ENCODE measurements at places on chromosomes 5 and 9.
A peak's percentile ranks its signal among the peaks of the same experiment; 100 is the strongest.

- no peak for DNase-seq
Observed at GRCh38 chr9:75429531-75430475, 341.5 kb downstream of the OSTF1 start.

- DNase-seq, result no peak
Observed at GRCh38 chr5:161077496-161077895, 225.5 kb upstream of the ATP10B start.

GRCh38 chr9:88308831-88309560 lies 79.2 kb upstream of the SPIN1 start:
- DNase-seq, result no peak

DNA sequence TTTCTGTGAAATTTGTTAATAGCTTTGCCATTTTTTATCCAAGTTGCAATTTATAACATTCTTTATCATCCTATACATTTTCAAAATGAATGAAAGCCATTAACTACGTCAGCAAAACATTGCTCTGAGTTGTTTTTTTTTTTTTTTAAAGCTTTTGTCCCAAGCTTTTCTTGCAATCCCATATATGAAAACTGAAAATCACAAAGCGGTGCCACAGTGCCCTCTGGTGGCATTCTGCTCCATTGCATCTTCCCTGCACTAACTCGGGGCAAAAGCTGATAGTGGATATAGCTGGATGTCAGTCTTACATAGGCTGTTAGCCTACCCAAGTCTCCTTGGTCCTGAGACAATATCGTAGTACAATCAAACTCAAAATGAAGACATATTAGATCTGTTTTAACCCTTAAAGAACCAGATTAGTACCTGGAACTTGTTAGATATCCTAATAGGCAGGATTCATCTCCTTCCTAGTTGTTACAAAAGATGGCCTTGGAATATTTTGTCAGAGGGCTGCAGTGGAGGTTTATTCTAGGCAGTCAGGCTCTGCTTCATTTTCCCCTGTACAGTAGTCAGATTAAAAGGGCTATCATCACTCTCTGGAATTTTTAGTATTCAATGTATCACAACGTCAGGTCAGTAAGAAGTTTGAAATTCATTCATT lies 669.9 kb downstream of the PTPRD start:
- DNase-seq, result peak; percentile 76

GRCh38 chr5:44312374-44312773 lies 76.8 kb downstream of the FGF10 start:
- no peak for DNase-seq

GRCh38 chr9:82206490-82206889 lies 217.9 kb downstream of the SPATA31D1 start:
- no peak for DNase-seq

- no peak for DNase-seq
Observed at GRCh38 chr5:15510092-15510491, 10.1 kb downstream of the FBXL7 start.

DNA sequence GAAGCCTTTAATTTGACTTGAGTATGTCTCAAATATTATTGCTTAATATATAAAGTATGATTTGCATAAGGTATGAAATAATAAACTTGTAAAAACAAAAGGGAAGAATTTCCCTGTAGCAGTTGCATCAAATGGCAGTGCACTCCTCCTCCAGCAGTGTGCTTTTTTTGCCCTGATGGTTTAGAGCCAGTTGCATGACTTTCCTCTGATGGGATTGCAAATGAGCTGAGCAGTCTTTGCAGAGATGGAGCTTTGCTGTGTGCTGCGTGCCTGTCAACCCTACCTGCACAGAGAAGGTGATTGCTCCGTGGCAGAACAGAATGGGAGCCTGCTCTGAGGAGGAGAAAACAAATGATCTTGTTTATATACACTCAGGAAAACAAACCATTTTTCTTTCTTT lies 22.7 kb upstream of the CATSPER3 start:
- DNase-seq, result no peak

DNA sequence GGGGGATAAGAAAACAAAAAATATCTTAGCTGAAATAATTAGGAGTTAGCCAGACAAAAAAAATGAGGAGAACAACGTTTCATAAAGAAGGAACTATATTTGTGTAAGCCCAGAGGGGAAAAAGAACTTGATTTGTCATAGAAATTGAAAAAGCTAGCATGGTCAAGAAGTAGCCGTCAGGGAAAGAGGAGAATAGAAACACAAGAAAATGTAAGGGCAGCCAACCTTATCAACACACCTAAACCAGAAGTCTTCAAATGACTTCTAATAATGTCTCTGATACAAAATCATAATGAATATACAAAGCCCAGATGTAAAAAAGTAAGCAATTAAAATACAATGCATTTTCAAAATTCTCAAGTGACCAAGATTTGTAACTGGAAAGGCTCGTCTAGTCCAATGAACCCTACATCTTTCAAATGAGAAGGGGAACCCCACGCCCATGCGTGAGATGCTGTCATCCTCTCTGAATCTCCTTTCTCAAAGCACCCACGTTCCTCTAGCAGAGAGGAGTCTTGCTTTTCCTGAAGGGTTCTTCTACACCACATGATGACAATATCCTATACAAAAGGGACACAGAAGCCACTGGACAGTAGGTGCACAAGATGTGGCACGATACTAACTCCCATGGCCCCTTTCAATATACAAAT lies 103.7 kb downstream of the ARL15 start:
- no peak for DNase-seq
